Amniotic stem cell (primary cell): ENCODE measurements at places on chromosomes 3 and 15.

- DNase-seq, result no peak
Observed at GRCh38 chr3:24513463-24513862, 18.8 kb upstream of the THRB start.

GRCh38 chr3:43776101-43776500 lies 85.4 kb downstream of the ABHD5 start:
- DNase-seq, result no peak

GRCh38 chr15:81786776-81787175 lies 259.0 kb downstream of the MEX3B start:
- DNase-seq, result no peak

GRCh38 chr15:23629234-23629805 lies 18.3 kb downstream of the MAGEL2 start:
- DNase-seq, result no peak

- DNase-seq, result no peak
Observed at GRCh38 chr15:33218071-33218491, 23.6 kb upstream of the FMN1 start.

DNA sequence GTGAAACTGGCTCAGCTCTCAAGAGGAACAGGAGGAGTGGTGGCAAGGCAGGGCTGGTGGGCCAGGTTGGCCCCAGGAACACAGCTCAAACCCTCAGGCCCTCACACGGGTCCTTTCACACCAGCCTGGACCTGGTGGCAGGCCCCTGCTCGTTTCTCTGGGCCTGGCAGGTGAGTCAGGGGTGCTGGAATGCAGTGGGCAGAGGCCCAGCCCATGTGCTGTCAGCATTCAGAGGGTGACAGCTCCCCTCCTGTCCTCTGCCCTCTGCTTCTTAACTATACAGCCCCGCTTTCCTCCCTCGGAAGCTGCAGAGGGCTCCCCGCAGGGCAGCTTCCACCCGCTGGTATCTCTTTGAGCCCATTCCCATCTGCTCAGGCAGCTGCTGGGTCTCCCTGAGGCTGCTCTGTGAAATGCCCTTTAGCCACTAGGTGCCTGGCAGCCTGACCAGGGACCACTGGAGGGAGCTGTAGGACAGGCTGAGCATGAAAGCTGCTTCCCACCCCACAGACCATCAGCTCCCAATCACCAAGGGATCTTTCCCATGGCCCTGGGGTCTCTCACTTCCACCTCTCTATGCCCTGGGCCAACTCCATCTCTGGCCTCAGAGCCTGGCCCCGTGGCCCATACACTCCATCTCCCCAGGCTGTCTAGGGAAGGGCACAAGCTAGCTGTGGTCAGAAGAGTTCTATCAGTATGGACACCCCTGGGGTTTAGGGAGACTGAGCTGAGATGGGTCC lies 24.8 kb downstream of the SHF start:
- DNase-seq, result peak; percentile 48

DNA sequence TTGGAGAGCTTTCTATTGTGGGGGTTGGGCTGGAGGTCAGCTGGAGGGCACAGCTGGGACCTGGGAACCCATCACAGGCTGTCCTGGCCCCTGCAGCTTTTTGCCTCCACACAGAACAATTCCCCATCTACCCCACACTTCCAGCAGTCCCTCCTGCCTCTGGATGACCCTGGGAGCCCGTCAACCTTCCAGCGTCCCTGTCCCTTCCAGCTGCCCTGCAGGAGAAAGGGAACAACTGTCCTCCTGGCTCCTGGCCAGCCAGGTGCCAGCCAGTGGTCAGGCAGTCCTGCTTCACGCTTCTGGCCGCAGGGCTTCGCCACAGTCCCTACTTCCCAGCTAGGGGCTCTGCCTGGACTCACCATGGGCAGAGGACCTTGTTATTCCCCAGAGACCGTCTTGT lies 27.2 kb downstream of the LINGO1 start:
- DNase-seq, result no peak

- no peak for DNase-seq
Observed at GRCh38 chr3:105158286-105158685, 208.4 kb upstream of the ALCAM start.

DNA sequence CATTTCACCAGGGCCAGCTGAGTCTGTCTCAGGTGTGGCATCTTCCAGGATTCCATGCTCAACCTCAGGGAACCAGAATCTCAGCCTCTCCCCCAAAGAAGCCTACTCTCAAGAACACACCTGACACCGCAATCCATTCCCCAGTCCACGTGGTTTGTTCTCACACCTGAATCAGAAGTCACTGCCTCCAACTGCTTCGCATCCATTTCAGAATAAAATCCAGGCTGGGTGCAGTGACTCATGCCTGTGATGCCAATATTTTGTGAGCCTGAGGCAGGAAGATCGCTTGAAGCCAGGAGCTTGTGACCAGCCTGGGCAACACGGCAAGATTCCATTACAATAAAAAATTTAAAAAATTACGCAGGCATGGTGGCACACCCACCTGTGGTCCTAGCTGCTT lies 212.2 kb downstream of the FOXP1 start:
- no peak for DNase-seq

- DNase-seq, result no peak
Observed at GRCh38 chr3:120300971-120301370, 15.9 kb upstream of the GPR156 start.

- DNase-seq, result no peak
Observed at GRCh38 chr15:72554471-72555425, 80.6 kb downstream of the ARIH1 start.

GRCh38 chr3:44011680-44012079 lies 230.0 kb upstream of the TOPAZ1 start:
- DNase-seq, result no peak

DNA sequence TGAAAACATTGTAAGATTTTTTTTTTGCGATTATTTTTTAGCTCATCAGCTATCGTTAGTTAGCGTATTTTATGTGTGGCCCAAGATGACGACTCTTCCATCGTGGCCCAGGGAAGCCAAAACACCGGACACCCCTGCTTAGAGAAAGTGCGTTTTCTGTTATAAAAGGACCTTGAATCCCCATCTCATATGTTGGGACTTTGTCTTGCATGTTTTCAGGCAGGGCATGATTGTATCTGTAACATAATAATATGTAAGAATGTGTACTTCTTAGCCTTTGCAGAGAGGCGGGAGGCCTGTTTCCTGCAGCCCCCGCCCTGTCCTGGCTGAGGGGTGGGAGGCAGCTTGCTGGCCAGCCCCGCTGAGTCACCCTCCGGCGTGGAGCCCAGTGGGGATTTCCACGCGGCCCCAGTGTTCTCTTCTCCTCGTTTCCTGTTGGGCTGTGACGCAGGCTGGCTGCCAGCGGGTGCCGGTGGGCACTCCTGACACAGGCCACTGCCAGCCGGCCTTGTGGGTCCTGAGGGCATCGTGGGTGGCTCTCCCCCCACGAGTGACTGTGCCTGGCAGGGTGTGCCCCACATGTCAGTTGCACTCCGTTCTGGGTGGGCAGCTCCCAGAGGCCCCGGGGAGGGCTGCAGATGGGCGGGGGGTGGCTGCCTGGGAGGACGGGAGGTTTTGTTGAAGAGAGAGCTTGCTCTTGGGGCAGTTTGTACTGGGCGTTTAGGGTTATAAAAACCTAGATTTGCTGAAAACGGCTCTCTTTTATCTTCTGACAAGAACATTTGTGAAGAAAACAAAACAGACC lies 55.6 kb downstream of the SMAD3 start:
- peak; percentile 82 for DNase-seq

- DNase-seq, result no peak
Observed at GRCh38 chr15:46618984-46619383, 984.2 kb downstream of the SQOR start.

DNA sequence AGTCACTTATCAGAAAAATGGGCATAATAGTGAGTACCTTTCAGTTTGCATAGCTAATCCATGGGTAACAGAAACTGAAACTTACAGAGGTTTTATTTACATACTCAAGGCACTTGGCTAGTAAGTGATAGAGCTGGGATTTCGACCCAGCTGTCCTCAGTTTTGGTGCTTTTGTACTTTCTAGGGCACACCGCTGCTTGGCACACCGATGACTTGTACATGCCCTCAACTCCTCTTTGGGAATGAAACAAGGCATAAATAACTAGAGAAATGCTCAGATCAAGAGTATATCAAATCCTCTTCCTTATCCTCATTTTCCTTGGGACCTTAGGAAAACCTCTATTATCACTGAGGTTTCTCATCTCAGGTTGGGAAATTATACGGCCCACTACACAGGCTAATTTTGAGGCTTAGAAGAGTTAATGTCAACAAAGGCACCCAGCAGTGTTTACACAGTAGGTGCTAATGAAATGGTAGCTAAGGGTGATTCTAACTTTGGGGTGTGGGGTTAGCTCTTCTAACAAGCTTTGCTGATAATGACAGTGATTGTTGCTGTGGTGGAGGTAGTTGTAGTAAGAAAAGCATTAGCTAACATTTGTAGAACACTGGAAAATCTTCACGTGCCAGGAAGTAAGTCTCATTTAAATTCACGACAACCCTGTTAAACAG lies 20.3 kb upstream of the DGKG start:
- DNase-seq, result no peak

- DNase-seq, result no peak
Observed at GRCh38 chr3:68919000-68919399, 13.3 kb downstream of the TAFA4 start.

- DNase-seq, result no peak
Observed at GRCh38 chr3:42708611-42709151, 6.1 kb upstream of the HHATL start.

DNA sequence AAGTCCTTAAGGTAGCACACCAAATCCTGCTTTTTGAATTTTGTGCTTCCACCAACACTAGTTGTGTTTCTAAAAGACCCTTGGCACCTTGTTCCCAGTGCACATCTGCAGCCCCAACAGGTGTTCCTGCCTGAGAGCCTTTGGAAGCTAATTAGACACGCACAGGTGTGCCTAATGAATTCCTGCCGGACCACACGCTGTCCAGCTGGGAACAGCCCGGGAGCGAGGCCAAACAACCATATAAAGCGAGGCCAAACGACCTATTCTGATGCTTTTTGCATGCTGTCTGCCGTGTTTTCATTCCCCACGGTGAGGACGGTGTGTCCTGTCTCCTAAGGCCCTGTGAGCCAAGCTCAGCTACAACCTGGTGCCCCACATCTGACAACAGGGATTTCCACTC lies 99.5 kb downstream of the ATG7 start:
- DNase-seq, result no peak

DNA sequence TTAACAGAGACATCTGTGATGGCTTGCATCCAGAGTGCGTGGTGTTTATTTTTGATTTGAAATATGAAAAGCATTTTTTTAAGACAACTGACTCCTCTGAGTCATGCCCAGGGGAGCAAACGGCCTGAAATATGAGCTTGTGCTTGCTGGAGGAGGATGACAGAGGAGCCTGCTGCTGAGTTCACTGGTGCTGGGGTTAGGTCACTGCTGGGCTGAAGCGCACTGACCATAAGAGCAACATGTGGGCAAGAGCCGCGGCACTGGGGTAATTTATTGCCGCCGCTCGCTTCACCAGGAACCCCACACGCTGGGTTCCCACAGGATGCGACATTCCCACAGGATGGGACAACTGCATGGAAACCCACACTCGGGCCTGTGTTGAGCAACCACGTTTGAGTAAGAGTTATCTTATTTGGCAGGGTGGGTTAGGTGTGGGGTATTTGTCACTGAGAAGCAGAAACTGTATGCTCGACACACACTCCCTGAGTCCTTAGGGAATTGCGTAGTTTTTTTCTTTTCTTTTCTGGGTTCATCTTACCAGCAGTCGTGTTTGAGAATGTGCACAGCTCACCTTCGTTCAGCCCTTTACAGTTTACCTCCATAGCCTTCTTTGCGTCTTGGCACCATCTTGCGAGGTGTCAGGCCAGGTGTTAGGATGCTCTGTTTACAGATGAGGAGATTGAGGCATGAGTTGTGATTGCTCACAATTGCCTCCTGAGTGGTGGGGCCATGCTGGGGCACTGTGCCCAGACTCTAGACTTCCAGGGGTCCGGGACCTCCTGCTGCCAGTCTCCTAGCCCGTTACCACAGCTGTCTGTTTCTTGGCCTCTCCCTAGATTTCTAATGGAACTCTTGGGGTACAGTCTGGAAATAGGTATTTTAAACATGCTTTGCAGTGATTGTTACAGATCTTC lies 60.4 kb downstream of the SMAD3 start:
- peak; percentile 86 for DNase-seq

DNA sequence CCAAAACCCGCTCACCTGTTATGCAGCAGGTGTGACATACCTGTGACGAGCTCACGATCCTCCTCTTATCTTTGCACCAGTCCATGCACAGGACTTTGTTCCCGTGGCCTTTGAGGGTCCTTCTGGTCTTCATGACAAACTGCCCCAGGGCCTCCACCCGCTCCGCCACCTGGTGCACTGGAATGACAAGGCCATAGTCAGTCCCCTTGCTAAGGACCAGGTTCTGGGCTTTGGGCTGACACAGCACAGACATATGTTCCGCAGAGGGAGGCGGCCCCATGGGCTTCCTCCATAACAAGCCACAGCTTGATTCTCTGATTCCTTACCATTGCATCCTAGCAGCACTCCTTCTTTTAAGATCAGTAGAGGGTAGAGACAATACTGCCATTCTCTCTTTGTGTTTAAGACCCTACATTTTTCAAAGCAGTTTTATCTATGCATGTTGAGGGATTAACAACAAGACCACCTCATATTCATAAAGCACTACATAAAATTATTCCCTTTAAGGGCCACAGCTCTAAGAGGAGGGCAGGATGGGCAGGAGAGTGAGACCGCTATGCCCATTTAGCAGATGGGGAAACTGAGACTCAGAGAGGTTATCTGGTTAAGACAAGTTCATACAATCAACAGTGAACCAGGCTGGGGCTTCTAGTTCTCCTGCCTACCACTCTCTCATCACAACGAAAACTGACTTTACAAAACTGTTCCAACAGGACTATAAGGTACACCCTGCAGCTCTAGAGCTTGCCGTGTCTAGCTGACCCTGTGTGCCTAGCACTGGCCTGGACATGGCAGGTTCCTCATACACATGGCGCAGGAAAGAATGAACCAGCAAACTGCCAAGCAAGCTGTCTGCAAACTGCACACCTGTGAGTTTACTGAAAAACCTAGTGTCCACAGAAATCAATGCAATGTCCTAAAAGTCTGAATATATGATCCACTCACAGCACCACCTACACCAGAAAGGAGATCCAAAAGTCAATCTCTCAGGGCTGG lies 37.0 kb downstream of the GNB5 start:
- DNase-seq, result no peak

- DNase-seq, result no peak
Observed at GRCh38 chr3:28645149-28645548, 296.5 kb upstream of the AZI2 start.

DNA sequence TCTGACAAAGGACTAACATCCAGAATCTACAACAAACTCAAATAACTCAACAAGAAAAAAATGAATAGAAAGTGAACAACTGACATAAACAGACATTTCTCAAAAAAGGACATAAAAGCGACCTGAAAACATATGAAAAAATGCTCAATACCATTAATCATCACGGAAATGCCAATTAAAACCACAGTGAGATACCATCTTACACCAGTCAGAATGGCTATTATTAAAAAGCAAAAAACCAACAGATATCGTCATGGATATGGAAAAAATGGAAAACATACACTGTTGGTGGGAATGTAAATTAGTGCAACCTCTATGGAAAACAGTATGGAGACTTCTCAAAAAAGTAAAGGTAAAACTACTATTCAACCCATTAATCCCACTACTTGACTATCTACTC lies 53.3 kb downstream of the ZNF385D start:
- DNase-seq, result no peak
